ENCODE measurements at places on chromosomes 3 and 15.

DNA sequence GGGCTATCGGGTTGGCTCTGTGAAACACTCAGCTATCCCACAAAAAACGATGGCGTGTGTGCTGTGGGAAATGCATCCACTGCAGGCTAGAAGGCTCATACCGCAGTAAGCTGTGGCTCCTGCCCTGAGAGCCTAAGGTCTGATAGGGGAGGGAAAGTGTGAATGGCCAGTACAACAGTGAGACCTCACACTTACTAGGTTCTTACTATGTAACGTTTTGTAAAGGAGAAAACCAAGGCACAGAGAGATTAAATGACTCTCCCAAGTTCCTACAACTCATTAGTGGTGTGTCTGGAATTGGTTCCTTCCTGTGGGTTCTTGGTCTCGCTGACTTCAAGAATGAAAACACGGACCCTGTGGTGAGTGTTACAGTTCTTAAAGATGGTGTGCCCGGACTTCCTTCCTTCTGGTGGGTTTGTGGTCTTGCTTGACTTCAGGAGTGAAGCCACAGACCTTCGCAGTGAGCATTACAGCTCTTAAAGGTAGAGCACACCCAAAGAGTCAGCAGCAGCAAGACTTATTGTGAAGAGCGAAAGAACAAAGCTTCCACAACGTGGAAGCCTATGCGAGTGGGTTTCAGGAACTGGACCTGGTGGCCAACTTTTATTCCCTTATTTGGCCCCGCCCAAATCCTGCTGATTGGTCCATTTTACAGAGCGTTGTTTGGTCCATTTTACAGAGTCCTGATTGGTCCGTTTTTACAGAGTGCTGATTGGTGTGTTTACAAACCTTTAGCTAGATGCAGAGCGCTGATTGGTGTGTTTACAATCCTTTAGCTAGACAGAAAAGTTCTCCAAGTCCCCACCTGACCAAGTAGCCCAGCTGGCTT is 161.7 kb downstream of the POLR2M start:
- DNase-seq = no peak

DNA sequence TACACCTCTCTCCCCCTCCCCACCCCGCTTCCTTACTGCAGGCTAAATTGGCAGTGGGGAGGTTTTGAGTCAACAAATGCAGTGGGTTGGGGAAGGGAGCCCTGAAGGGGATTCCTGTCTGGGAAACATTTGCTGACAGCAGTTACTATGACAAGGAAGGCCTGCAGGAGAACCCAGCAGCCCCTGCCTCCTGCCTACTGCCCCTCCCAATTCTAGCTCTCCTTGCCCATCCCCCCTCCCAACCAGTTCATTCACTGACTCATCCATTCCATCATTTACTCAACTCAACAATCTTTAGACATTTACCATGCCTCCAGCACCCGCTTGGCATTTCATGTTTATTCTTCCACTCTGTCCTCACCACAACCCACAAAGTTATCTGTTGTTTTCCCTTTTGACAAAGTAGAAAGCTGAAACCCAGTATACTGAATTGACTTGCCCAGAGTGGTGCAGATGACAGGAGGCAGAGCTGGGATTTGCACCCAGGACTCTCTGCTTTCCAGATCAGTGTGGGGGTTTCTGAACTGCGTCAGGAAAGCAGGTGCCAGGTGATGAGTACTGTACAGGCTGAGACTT is 75.0 kb downstream of the MAGEF1 start:
- no peak for DNase-seq

GRCh38 chr3:102514241-102514640 is 79.4 kb downstream of the ZPLD1 start:
- no peak for DNase-seq

- no peak for DNase-seq
These were observed 44.3 kb downstream of the NMNAT3 start for GRCh38 chr3:139633511-139633910.

All from left ventricle myocardium superior (tissue), 1 donor.